ENCODE measurements at places on chromosomes 6 and 20. TPM values are rescaled to one million over a fixed set of nuclear protein-coding genes. Genes with fewer than 3 reads are reported as not detected.

GRCh38 chr20:49478754-49479689 is 3.4 kb downstream of the KCNB1 start:
- H3K36me3 ChIP-seq: no peaks in the 10 kb centered on the region
- no peak overlapping the region for H3K27ac ChIP-seq
- H3K27me3 ChIP-seq: peaks cover 3% of the 10 kb centered on the region
- no peak overlapping the region for H3K4me3 ChIP-seq

Gene CSNK2A1
- 68.1 TPM for total RNA-seq

DNA sequence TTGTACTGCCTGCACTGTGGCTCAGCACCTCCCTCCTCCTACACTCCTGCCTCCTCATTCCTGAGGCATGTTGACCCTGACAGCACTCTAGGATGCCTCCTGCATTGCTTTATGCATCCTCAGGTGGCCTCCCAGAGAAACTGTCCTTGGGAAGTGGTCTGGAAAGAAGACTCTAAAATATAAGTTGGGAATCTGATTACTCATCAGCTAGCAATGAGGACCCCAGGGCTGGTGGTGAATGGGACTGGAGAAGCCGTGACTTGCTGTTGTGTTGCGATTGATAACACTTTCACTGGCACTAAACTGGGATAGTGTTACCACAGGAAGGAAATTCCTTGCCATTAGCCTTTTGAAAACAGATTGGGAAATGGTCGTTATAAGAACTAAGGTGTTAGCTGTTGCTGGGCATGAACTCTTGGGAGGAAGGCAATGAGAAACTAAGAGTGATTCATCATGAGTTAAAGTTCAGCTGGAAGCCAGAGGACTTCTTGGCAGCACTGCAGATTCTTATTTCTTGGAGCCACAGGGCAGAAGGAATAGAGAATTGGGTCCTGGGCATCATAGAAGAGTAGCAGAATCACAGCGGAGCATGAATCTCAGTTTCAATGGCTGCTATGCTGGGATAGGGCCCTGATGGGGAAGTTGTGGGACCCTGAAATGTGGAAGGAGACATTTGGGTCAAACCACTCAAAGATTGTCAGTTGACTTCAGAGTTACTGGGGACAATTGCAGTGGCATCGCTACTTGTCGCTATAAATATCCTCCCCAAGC is 10.1 kb upstream of the SIRPD start:
- no peak overlapping the region for H3K27ac ChIP-seq
- no peak overlapping the region for H3K4me3 ChIP-seq
- no peaks in the 10 kb centered on the region for H3K27me3 ChIP-seq
- no peaks in the 10 kb centered on the region for H3K4me1 ChIP-seq

Gene ENPP3
- 1.1 TPM for total RNA-seq

GRCh38 chr6:127225497-127225896 is 41.2 kb upstream of the RNF146 start:
- no peak for DNase-seq
- H3K4me3 ChIP-seq: no peak overlapping the region
- no peaks in the 10 kb centered on the region for H3K27me3 ChIP-seq

Gene ZSCAN12
- total RNA-seq: 7.5 TPM

GRCh38 chr6:142262231-142262630 is 39.6 kb upstream of the ADGRG6 start:
- H3K27ac ChIP-seq: no peak overlapping the region
- no peaks in the 10 kb centered on the region for H3K4me1 ChIP-seq
- no peak overlapping the region for H3K4me3 ChIP-seq
- H3K27me3 ChIP-seq: no peaks in the 10 kb centered on the region

Gene OXT
- not detected for total RNA-seq

Gene CCR6
- total RNA-seq: not detected

GRCh38 chr6:4041480-4041879 is 37.5 kb downstream of the FAM217A start:
- no peaks in the 10 kb centered on the region for H3K4me1 ChIP-seq
- no peaks in the 10 kb centered on the region for H3K27me3 ChIP-seq
- H3K36me3 ChIP-seq: peaks cover 19% of the 10 kb centered on the region
- no peak overlapping the region for H3K27ac ChIP-seq
- no peak for DNase-seq

GRCh38 chr6:29620630-29621029 is 12.4 kb downstream of the GABBR1 start:
- no peak for DNase-seq
- H3K36me3 ChIP-seq: peaks cover 28% of the 10 kb centered on the region
- H3K4me3 ChIP-seq: no peak overlapping the region
- H3K27ac ChIP-seq: no peak overlapping the region
- H3K27me3 ChIP-seq: no peaks in the 10 kb centered on the region

GRCh38 chr6:143200167-143200770 is 139.6 kb downstream of the AIG1 start:
- no peak overlapping the region for H3K4me3 ChIP-seq
- H3K4me1 ChIP-seq: no peaks in the 10 kb centered on the region
- H3K36me3 ChIP-seq: no peaks in the 10 kb centered on the region
- H3K27ac ChIP-seq: no peak overlapping the region
